ENCODE measurements at places on chromosomes 3 and 15. TPM values are rescaled to one million over a fixed set of nuclear protein-coding genes. Genes with fewer than 3 reads are reported as not detected.

Gene MYL3
- total RNA-seq: not detected

Gene MGLL
- total RNA-seq: 3.6 TPM

Gene PLCL2
- total RNA-seq: 53.2 TPM

Gene PSMA4
- 183 TPM for total RNA-seq

Gene PRC1
- 149 TPM for total RNA-seq

Gene NEIL1
- 8.6 TPM for total RNA-seq

DNA sequence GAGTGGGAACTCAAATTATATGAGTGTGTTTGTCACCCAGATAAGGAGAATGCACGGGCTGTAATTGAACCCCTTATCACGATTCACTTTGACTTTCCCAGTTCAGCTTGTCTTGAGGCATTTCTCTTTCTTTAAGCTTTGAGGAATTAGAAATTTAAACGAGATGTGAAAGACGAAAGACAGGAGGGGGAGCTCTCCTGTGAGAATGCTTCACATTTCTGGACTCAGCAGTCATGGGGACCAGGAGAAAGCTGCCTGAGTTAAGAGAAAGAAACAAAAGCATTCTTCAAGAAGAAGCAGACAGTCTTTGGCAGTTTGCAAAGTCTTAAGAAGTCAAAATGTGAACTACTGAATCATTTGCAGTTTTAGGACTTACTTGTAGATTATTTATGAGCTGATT lies 205.6 kb downstream of the NECTIN3 start:
- no peak for DNase-seq

DNA sequence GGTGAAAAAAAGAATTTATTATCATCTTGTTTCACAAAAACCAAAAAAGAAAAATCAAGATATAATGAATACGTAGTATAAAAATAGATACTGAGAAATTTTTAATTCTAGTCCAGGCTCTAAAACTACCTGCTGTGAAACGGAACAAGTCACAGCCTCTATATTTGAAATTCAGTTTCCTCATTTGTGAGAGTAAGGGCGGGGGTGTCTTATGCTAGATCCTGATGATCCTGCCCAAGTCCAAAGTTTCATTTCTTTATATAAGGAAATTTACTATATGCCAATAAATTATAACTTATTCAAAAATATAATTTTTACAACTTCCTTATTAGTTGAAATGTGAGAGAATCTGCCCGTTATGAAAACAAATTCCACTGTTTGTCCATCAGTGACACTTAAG lies 385.7 kb downstream of the CGGBP1 start:
- DNase-seq: no peak

GRCh38 chr3:5292512-5292911 lies 105.0 kb downstream of the EDEM1 start:
- DNase-seq: no peak

DNA sequence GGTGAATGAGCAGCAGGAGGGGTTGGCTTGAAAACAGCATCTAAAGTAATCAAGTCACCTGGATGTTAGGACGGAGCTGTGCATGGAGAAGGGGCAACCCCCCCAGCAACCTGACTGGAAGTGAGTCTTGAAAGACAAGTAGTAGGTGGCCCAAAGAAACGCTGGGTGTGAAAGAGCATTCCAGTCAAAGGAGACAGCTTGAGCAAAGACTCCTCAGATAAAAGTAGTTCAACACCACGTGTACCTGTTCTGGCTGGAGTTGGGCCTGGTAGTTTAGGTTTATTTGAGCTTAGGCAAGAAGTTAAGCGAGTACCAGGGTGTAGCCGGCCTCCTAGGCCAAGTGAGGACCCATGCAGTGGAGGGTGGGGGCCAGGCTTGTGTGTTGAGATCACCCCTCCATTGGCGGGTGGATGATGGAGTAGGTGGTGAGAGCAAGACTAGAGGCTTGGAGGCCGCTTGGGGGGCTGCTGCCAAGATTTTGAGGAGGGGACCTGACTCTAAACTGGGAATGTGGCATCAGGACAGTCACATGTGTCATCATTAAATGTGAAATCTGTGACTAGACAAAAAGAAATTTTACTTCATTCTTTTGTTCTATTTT lies 61.3 kb downstream of the ABHD2 start:
- DNase-seq: no peak

- no peak for DNase-seq
Measured at GRCh38 chr15:41689834-41690233, 29.6 kb downstream of the MGA start.

DNA sequence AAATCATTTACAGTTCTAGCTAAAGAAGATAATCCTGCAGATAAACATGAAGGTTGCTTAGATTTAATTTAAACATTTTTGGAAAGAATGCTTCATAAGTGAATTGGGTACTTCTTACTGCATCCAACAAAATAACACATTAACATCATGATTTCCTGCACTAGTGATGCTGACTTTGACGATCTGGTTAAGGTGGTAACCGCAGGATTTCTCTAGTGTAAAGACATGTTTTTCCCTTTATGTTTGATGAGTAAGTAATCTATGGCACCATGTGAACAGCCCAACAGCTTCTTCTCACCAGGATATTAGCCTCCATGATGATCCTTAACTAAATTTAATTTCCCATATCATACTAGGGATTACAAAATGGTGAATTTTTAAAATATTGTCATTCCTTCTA lies 14.1 kb downstream of the SPPL2A start:
- no peak for DNase-seq

GRCh38 chr3:102225407-102226132 lies 209.2 kb upstream of the ZPLD1 start:
- DNase-seq: no peak

GRCh38 chr15:85412956-85413854 lies 32.8 kb downstream of the AKAP13 start:
- DNase-seq: peak; percentile 57

GRCh38 chr15:59258317-59258716 lies 51.7 kb downstream of the LDHAL6B start:
- DNase-seq: no peak

DNA sequence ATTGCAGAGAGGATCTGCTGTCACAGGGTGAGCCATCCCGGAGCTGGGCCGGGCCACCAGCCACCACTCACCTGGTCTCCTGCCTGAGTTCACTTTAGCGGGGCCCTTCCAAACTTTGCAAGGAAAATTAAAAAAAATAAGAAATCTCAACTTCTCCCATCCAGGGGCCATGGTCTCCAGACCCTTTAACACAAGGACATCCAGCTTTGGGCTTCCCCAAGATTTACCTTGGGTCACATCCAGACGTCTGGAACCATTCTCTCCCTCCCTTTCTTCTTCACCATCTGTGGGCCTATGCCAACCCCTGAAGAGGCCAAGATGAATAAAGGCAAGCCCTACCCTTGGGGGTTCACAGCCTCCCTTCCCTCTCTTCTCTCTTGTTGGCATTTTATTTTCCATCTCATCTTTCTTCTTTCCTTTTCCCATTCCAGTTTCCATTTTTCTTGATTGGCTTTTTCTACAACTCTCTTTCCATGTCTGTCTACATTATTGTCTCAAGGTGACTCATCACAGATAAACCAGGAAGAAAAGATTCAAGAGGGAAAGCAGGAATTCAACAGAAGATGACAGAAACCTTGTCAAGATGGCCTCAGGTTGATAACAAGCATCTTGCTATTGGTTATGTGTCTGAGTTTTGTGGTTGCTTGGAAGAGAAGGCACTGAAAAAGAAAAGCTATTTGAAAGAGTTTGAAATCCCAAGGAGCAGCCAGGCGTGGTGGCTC lies 49.5 kb downstream of the ITGA11 start:
- DNase-seq: peak; percentile 10

DNA sequence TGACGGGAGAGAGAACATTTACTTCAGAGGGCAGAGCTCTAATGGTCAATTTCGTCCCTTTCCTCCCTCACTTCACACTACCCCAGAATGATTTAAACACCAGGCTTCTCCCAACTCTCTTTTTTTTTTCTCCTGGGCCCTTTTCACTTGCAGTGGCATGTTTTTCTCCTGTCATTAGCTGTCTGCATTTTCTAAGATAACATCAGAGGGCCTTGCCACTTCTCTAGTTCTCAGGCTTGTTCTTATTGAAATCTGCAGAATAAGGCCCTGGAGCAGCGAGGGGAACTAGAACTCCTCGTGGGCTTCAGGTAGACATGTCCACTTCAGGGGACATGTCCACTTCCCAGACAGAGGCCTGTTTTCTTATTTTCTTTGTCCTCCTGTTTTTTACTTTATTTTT lies 514.4 kb upstream of the TBL1XR1 start:
- no peak for DNase-seq

- no peak for DNase-seq
Measured at GRCh38 chr15:85899927-85900326, 105.2 kb upstream of the KLHL25 start.

- DNase-seq: no peak
Measured at GRCh38 chr3:60269377-60269776, 981.9 kb downstream of the FHIT start.

GRCh38 chr15:60137711-60138396 lies 133.7 kb downstream of the FOXB1 start:
- DNase-seq: no peak

GRCh38 chr3:64144241-64144900 lies 80.9 kb downstream of the PRICKLE2 start:
- no peak for DNase-seq

GRCh38 chr3:59994732-59995304 lies 945.0 kb upstream of the CFAP20DC start:
- no peak for DNase-seq

- no peak for DNase-seq
Measured at GRCh38 chr15:33443708-33444107, 132.9 kb downstream of the RYR3 start.

DNA sequence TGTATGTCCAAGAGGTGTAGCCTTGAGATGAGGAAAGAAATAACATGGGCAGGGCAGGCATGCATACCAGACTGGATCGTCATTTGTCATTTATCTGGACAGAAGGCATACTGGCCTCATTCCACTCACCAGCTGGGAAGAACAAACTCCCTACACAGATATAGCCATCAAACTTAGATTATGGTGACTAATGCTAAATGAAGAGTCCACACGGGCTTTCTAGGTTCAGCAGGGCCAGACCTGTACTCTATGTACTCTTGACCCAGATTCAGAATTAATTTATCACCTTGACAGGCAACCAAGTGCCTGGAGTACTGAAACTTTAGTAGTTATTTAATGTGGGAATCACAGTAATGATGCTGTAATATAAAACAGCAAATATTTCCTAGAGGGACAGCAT lies 164.3 kb upstream of the IL12A start:
- DNase-seq: no peak

GRCh38 chr15:85615930-85616329 lies 178.8 kb downstream of the KLHL25 start:
- no peak for DNase-seq

DNA sequence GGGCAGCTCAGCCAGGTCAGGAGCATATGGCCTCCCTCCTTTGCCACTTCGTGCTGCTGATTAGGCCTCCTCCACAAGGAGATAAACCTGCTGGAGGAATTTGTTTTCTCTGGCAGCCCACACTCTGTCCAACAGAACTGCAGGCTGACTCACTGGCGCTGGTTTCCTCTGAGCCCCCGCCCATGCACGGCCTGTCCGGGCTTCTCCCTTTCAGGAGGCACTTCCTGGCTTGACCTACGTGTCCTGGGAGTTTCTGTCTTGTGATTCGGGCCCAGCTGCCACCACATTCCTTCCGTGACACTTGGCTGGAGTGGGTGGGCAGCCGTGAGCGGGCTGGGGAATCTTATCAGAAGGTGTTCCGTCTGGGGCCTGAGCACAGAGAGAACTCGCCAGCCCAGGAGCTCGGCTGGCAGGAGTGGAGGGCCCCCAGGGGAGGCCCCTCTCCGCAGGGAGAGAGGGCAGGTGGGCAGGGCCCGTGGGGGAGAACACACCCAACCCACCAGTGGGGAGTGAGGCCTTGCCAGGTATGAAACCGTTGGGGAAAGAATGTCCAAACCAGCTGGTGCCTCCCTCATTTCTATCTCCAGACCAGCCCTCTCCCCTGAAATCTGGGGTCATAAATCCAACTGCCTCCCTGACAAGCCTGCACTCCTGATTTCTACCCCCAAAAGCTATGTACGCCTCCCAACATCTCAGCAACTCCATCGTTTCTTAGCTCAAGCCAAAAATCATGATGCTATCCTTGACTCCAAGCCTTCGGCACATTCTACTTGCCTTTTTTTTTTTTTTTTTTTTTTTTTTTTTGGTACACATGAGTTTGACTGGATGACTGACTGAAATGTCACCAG lies 110.6 kb upstream of the MEF2A start:
- no peak for DNase-seq

DNA sequence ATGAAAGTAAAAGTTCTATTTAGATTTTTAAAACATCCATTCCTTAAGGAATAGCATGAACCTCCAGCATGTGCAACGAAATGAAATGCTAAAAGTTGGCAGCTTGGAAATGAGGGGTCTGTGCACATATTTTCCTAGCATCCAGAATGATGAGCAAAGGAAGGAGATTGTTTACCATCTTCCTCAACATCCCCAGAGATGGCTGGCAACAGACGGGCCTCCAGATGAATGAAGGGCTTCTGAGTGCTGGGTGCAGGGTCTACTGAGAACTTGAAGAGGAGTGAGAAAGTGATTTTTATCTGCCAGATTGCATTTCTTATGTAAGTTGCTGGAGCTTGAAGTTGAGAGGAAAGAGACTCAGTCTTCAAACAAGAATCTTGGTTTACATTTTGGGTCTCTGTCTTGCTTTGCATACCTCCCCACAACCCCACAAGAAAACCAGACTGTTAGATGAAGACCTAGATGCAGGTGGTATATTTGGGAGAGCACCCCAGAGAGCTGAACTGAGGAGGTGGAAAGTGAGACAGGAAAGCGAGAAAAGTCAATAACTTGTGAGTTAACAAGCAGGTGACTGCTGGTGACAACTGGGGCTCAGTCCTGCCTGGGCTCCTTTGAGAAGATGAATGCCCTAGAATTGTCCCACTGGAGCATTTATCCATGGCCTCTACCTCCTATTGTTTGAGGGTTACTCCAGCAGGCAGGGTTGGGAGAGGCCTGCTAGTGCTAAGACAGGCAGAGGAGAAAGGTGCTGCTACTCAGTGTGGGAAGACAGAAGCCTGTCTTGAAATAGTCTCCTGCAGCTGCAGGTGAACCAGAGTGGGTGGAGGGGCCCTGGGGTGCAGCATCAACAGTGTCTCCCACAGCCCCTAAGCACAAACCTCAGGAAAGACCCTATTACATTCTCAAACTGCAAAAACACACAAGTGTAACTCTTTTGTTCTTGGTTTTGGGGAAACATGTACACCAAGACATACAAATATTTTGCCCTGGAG lies 10.5 kb upstream of the CCK start:
- DNase-seq: no peak

- no peak for DNase-seq
Measured at GRCh38 chr3:141505166-141505565, 18.3 kb downstream of the RASA2 start.

DNA sequence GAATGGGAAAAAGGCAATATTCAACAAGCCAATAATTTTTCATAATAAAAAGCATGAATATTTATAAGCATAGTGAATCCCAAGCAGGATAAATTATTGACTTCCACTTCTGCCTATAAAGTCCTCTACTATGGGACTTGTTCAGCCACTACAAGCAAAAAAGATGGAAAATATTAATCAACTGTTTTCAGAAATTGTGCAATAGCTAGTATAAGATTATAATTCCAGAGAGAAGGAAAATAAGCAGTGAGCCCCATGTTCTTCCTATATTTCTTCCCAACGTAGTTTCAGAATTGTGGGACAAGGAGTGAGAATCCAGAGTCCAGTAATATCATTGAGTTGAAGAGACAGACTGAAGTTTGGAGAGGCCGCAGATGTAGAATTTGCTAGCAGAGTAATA lies 24.3 kb downstream of the SGO1 start:
- no peak for DNase-seq
